ENCODE measurements at places on chromosomes 7 and 10.

DNA sequence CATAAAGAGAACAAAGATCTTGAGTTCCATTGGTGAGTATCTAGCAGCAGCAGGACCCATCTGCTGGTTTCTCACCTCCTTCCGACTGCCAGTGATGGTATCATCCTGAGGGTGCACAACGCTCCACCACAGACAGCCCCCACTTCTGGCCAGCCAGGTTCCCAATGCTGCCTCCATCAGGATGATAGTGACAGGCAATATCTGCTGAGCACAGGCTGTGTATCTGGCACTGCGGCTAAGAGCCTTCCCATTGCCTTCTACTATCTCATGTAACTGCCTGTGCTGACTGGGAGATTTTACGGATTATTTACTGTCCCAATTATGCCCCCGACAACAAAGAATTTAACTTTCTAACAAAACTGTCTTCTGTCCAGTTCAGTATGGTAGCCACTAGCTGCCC lies 352.4 kb upstream of the AOAH start:
- no peak for DNase-seq

DNA sequence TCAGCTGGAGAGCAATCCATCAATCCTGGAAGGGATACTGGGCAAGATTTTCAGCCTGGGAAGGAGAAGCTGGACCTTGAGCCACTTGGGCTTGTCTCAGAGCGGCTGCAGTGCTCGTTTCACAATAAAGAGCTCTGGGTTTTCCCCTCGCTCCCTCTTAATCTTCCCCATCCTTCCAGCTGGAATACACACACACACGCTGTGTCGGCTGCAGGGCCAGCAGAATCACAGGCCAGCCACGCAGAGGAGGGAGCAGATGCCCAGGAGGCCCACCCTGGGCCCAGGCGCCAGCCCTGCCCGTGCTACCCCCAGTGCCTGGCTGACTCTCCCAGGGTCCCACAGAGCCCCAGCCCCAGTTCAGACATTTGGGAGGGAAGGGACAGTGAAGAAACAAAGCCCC lies 255.1 kb downstream of the TNS3 start:
- DNase-seq: peak; percentile 87

- DNase-seq: no peak
Measured at GRCh38 chr7:64887756-64888508, 15.1 kb upstream of the ZNF273 start.

DNA sequence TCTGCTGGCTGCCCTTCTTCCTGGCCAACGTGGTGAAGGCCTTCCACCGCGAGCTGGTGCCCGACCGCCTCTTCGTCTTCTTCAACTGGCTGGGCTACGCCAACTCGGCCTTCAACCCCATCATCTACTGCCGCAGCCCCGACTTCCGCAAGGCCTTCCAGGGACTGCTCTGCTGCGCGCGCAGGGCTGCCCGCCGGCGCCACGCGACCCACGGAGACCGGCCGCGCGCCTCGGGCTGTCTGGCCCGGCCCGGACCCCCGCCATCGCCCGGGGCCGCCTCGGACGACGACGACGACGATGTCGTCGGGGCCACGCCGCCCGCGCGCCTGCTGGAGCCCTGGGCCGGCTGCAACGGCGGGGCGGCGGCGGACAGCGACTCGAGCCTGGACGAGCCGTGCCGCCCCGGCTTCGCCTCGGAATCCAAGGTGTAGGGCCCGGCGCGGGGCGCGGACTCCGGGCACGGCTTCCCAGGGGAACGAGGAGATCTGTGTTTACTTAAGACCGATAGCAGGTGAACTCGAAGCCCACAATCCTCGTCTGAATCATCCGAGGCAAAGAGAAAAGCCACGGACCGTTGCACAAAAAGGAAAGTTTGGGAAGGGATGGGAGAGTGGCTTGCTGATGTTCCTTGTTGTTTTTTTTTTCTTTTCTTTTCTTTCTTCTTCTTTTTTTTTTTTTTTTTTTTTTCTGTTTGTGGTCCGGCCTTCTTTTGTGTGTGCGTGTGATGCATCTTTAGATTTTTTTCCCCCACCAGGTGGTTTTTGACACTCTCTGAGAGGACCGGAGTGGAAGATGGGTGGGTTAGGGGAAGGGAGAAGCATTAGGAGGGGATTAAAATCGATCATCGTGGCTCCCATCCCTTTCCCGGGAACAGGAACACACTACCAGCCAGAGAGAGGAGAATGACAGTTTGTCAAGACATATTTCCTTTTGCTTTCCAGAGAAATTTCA lies 1.7 kb downstream of the ADRB1 start:
- no peak for DNase-seq

DNA sequence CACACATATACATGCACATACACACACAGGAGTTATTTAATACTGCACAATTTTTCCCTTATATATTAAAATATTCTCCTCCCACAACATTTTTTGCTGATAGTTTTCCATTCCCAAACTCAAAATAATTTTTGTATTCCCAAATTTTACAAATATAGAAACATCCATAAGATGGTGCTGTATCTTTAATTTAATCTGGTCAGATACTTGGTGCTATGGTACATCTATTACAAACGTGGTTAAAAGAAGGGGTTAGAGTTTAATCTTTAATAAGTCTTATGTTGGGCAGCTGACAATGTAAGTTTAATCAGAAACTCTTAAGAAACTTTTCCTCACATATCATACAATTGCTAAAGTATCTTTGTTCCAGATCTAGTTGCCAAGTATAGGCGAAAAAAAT lies 10.2 kb upstream of the CADPS2 start:
- DNase-seq: peak; percentile 8

DNA sequence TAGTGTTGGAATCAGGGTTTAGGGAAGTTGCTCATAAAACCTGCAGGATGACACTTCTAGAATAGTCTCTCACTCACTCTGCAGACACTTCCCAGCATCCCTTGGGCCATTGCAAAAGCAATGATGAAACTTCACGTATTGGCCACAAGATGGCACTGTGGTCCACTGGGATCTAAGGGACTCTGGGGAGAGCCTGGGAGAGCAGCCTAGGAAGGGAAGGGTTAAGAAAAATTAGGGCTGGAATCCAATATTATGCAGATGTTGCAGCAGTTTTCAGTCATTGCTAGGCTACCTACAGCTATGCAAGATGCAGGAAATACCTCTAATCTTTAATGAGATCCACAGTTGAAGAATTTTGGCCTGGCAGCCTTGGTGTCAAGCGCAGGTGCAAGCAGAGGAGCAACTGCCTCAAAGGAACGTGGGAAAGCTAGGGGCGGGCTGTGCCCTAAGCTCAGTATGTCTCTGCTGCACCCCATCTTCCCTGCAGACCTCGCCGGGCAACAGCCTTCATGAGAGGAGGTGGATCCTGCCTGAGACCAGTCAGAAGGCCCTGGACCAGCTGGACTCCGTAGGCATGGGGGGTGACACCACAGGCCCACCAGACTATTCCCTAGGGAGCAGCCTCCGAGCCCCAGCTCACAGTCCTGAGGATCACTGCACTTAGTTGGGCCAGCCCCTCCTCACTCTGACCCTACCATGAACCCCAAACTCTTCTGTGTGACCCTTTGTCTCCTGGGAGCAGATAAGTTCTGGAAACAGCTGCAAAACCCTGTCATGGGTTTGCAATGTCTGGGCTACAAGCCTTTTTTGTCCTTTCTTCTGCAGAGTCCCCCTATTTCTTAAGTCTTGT lies 127.9 kb upstream of the PRSS58 start:
- peak; percentile 79 for DNase-seq

DNA sequence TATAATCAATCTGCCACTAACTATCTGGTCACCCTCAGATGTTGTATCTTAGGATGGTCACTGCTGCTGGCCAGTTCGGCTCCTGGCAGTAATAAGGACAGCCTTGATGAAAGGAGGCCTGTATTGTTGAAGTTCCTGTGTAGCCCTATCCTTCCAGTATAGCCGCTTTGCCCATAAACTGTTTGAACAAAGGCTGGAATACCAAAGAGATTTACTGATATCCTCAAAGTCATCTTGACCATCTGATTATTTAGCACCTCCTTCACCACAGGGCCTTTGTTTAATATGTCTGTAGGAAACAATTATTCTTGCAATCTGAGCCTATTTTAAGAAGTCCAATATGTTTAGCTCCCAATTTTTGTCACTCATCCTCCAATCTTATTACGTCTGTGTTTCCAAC lies 77.7 kb downstream of the HYCC1 start:
- no peak for DNase-seq

DNA sequence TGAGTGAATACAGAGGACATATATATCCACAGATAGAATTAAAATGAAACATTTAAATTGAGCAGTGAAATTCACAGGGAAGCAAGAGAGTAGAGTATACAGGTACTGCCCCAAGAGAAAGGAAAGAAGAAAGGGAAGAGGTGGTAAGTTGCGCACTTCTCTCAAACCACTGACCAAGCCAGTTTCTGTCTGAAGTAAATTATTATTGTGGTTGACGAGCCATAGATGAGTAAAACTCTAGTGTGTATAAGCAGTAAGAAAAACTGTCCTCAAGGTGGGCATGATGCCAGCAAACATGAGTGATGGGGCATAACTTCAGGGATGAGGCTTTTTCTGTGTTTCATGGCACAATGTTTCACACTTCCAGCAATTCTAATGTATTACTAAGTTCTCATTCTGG lies 4.4 kb upstream of the BET1 start:
- DNase-seq: no peak

Measured in fibroblast of the aortic adventitia (primary cell).